Stimulated activated CD8-positive, alpha-beta memory T cell treated with anti-CD3 and anti-CD28 coated beads, Interleukin-15, amount 100 ng/mL, for 4 hours (primary cell): ENCODE measurements at places on chromosomes 2 and 18.

DNA sequence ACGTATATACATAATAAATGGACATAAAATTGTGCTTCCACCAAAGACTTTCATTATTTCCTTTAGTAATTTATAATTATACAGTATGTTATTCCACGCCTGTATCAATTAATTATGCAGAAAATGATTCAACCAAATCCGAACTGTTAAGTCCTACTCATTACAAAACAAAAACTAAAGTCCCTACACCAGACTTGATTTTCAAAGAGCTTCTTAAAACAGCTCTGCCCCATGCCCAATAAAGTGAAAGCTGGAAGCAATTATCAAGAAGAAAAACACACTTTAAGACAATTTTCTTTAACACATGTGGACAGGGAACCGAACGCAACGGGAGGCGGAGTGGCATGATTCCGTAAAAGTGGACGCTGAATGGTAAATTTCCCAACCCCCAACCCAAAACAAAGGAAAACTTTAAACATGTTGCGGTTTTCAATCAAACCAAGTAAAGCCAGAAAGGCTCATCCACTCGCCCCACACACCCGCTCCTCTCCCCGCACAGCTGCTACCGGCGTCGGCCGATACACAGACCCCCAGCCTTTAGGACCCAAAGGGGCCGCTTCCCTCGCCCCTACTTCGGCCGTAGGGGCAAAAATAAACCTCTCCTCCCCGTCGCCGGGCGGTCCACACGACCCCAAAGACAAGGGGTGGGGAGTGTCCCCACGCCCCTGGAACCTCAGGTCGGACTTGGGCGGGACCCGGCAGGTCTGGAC, 705 bp downstream of the YES1 start:
- no peak for DNase-seq

DNA sequence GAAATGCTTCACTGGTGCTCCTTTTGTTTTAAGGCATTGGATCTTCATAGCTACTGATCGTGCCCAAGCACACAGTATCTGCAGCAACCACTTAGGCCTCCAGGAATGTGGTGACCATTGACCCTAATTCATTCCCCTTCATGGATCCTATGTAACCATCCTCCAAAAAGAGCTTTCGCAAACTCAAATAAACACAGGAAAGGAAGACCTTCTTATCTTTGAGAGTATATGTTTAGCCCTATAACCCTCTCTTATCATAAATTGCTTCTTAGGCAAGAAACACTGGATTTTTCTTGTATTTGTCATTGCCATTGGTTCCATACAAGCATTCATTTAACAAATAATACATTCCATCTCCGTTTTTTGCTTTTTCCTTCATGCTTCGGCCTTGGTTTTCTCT, 4.1 kb upstream of the TTR start:
- DNase-seq = no peak

GRCh38 chr2:207718521-207718920, 7.1 kb downstream of the CCNYL1 start:
- no peak for DNase-seq

DNA sequence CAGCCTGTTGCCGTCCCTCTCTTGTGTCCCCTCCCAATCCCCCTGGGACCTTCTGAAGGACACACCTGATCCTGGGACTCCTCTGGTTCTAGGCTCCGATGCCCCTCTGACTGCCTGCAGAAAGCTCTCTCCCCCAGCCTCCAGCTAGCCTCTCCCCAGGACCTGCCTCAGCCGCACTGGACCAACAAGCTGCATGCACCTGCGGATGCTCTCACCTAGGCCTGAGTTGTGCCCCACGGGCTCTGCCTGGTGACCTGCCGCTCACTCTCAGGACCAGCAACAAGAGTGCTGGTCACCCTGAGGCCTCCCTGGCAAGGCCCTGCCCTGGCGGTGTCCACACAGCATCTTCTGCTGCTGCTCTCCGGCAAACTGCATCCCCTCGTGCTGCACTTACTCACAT, 63.0 kb downstream of the EIPR1 start:
- DNase-seq = no peak

- no peak for DNase-seq
Observed at GRCh38 chr18:8139891-8140406, 469.3 kb upstream of the RAB12 start.

DNA sequence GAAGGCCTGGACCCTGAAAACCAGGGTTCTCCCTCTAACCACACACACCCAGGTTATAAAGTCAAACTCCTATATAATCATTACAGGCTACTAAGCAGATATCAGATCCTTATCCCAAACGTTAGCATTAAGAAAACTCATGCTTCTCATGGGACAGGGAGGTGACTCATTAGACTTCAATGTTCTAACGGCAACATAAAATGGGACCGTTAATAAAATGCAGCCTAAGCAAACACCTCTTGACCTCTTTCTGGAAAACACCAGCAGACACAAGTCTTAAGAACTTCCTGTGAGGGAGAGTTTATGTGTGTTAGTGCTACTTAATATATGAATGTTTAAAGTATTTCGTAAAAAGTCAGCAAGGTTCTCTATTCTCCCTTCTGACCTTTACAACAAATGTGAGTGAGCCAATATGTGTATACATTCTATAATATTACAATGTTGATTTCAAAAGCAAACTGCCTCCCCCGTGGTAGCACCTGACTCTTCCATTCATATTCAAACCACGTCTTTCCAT, 31.7 kb downstream of the LPIN2 start:
- no peak for DNase-seq

DNA sequence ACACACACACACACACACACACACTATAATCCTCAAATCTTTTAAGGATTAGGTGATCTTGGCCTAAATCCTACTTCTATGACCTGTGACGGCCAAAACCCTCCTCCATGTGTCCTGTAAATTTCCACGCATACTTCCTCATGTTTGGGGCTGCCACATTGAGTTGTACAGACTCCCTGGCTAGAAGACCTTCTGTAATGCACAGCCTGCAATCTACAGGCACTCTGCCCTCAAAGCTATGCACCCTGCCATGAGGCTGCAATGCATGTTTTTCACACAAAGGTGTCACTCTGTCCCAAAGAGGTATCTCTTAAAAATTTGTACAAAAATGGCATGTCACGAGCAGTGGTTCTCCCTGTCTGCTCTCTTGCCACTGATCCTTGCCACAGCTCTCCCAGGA, 26.4 kb upstream of the B4GALT6 start:
- no peak for DNase-seq

- DNase-seq = no peak
Observed at GRCh38 chr2:144432921-144433320, 87.0 kb downstream of the ZEB2 start.
